ENCODE measurements at places on chromosomes 2 and 18.

GRCh38 chr2:101733257-101733993 lies 35.9 kb downstream of the MAP4K4 start:
- no peaks in the 10 kb centered on the region for H3K36me3 ChIP-seq
- no peak for DNase-seq
- H3K27ac ChIP-seq, result no peak overlapping the region
- H3K4me3 ChIP-seq, result no peak overlapping the region

GRCh38 chr2:197269815-197270214 lies 40.8 kb downstream of the ANKRD44 start:
- H3K4me1 ChIP-seq, result peaks cover 74% of the 10 kb centered on the region
- peak overlapping the region; percentile 81 for H3K27ac ChIP-seq
- no peak overlapping the region for H3K4me3 ChIP-seq
- H3K27me3 ChIP-seq, result no peaks in the 10 kb centered on the region
- peaks cover 25% of the 10 kb centered on the region for H3K36me3 ChIP-seq

DNA sequence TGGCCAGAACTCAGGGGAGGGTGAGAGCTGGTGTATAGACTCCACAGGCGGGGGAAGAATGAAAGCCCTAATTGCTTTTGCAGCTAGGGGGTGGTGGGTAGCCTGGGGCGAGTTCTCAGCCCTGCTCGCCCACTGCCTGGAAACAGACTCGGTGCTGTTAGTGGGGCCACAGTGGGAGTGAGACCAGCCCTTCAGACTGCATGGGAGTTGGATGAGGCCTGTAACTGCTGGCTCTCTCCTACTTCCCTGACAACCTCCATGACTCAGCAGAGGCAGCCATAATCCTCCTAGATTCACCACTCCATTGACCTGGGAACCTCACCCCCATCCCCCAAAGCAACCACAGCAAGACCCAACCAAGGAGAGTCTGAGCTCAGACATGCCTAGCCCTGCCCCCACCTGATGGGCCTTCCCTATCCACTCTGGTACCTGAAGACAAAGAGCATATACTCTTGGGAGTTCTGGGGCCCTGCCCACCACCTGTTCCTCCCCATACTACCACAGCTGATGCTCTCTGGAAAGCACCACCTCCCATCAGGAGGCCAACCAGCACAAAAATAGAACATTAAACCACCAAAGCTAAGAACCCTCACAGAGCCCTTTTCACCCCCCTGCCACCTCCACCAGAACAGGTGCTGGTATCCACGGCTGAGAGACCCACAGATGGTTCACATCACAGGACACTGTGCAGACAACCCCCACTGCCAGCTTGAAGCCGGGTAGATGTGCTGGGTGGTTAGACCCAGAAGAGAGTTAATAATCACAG lies 226.3 kb downstream of the EIPR1 start:
- H3K27ac ChIP-seq, result no peak overlapping the region
- no peak for DNase-seq
- H3K27me3 ChIP-seq, result no peaks in the 10 kb centered on the region
- peaks cover 8% of the 10 kb centered on the region for H3K36me3 ChIP-seq
- H3K4me1 ChIP-seq, result peaks cover 3% of the 10 kb centered on the region

DNA sequence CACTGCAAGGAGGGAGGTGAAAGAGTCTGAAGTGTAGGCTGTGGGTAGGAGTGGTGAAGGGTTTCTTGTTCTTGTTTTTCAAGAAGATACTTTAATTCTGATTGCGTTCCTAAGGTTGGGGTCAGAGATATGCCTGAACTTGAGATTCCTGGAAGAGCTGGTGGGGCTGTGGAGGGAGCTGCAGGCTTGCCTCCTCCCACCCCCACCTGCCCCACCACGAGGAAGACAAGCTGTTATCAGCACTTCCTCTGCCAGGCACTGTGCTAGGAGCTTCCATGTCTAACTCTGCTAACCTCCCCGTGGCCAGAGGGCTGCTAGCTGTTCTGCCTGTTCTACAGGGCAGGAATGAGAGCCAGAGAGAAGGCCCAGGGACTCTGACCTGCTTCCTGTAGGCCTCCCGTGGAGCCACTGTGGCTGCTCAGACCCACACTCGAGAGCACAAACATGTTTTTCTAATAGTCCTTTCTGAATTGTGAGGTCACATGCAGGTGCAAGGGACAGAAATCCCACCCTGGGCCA lies 13.7 kb downstream of the ANKRD23 start:
- DNase-seq, result no peak
- no peaks in the 10 kb centered on the region for H3K27me3 ChIP-seq
- H3K36me3 ChIP-seq, result peaks cover 73% of the 10 kb centered on the region
- no peak overlapping the region for H3K27ac ChIP-seq
- no peaks in the 10 kb centered on the region for H3K4me1 ChIP-seq

GRCh38 chr2:226760412-226761194 lies 39.0 kb downstream of the IRS1 start:
- H3K4me1 ChIP-seq, result no peaks in the 10 kb centered on the region
- no peak overlapping the region for H3K27ac ChIP-seq
- no peak overlapping the region for H3K4me3 ChIP-seq
- H3K36me3 ChIP-seq, result no peaks in the 10 kb centered on the region
- H3K27me3 ChIP-seq, result peaks cover 20% of the 10 kb centered on the region

DNA sequence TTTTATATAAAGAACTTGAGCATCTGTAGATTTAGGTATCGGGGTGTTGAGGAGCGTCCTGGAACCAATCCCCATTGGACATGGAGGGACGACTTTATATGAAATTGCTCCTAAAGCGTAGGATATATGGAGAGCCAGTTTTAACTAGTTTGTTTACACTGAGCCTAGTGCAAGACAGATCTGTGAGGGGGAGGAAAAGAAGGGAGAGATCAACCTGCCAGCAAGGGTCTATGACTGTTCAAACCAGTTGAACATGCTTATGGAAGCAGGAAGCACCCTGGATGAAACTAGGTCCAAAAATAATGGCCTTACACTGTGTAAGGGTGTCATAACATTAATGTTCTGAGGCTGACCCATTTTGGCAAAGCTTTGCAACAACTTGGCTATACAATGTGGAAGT lies 34.0 kb upstream of the SLC40A1 start:
- no peaks in the 10 kb centered on the region for H3K36me3 ChIP-seq
- H3K4me1 ChIP-seq, result peaks cover 3% of the 10 kb centered on the region
- H3K27me3 ChIP-seq, result peaks cover 4% of the 10 kb centered on the region
- no peak overlapping the region for H3K4me3 ChIP-seq
- no peak overlapping the region for H3K27ac ChIP-seq

- H3K4me3 ChIP-seq, result peak overlapping the region; percentile 53
- H3K27ac ChIP-seq, result peak overlapping the region; percentile 84
- peaks cover 25% of the 10 kb centered on the region for H3K36me3 ChIP-seq
Observed at GRCh38 chr18:54209471-54210180, 14.8 kb downstream of the MBD2 start.
